ENCODE measurements at places on chromosomes 7 and 10.

- DNase-seq: no peak
Observed at GRCh38 chr10:3848775-3849635, 64.0 kb upstream of the KLF6 start.

DNA sequence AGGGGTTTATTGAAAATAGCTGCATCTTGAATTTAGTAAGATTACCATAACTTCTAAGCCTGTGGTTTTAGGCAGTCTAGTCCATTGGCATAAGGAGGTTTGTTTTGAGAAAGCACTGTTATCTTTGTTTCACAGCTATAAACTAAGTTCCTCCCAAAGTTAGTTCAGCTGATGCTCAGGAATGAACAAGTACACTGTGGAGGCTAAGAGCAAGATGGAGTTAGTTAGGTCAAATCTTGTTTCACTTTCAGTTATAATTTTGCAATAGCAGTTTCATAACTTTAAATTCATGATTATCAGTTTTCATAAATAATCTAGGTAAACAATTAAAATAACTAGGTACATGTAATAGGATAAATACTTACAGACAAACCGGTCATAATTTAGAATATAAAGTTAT, 15.4 kb downstream of the SEC61G start:
- no peak for DNase-seq

GRCh38 chr7:15236952-15237351, 324.9 kb downstream of the AGMO start:
- no peak for DNase-seq

GRCh38 chr7:4765776-4766490, 9.5 kb upstream of the AP5Z1 start:
- no peak for DNase-seq

DNA sequence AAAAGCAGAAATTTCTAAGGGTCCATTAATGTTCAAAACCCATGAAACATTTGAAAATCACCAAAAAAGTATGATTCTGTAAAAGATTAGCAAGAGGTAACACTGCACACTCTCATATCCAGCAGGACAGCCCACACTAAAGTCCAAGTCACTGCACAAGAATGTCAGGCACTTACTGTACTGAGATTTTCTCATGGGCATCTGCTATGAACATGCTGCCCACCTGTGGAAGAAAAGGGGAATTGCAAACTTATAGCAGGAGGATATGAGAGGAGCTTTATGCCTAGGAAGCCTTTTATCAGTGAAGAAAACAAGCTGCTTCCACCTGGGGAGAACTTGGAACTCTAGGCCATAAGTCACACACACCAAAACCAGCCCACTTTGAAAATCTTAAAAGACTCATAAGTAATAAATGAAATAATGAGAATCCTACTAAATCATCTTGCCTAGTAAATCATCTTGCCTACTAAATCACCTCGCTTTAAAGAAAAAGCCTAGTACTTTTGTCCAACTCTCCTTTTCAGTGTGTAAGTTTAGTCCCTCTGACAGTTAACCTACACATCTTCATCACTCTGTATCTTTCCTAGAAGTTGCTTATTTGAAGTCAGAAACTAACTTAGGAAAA, 46.1 kb downstream of the ARMH3 start:
- DNase-seq: no peak

GRCh38 chr10:34213193-34213804, 601.8 kb downstream of the PARD3 start:
- DNase-seq: no peak

- DNase-seq: no peak
Observed at GRCh38 chr7:38281266-38281665, 7.8 kb upstream of the TARP start.

DNA sequence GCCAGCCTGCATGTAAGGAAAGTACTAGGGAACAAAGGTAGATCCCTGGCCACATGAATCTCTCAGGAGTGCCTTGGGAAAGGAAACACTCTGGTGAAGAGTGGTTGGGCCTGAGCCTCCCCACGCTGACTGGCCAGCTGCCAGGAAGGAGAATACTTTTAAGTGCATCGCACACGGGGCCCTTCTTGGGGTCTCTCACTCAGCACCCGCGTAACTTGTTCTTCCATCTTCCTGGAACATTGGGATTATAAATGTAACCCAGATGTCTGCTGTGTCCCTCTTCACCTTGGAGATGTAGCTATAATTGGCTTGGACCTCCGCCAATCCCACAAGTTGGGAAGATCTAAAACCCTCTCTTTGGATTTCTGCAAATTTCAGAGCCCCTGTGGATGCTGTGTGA, 4.4 kb upstream of the GLI3 start:
- DNase-seq: no peak

- no peak for DNase-seq
Observed at GRCh38 chr7:106997487-106998271, 46.8 kb upstream of the PRKAR2B start.

GRCh38 chr7:149254181-149254858, 7.7 kb upstream of the ZNF783 start:
- no peak for DNase-seq

DNA sequence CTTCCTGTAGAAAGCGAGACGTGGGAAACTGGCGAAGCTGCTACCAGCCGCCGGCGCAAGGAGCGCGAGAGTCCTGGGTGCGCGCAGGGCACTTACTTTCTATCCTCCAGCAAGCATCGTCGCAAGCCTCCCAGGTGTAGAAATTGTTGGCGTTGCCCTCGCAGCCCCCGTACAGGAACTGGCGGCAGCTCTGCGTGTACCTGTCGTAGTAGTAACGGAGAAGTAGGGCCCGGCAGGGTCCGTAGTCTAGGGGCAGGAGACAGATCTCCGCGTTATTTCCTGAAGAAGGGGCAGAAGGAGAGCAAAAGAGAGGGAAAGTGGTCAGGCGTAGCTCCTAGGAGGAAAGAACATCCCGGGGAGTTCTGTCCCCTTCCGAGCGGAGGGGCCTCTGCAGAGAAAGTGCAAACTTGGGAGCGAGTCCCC, 501 bp downstream of the TFPI2 start:
- DNase-seq: peak; percentile 64

- DNase-seq: no peak
Observed at GRCh38 chr7:13953368-13953767, 36.1 kb downstream of the ETV1 start.

DNA sequence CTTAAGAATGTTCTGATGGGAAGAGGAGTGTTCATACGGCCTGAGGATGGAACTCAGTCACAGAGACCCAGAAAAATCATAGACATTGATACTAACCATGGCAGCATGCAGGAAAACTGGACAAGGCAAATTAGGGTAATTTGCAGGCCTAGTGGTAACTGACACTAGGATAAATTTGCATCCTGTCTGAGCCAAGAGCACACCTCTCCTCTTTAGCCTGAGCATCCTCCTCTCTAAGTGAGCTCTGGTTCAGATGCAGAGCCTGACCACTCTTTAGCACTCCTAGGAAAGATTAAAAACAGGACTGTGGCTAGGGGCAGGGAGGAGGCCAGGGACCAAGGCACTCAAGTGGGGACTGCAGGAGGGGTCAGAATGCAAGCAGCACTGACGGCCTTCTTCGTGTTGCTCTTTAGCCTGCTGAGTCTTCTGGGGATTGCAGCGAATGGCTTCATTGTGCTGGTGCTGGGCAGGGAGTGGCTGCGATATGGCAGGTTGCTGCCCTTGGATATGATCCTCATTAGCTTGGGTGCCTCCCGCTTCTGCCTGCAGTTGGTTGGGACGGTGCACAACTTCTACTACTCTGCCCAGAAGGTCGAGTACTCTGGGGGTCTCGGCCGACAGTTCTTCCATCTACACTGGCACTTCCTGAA, at the start of gene TAS2R41:
TSS of gene TAS2R41 (plus strand) at position 373 of the 650 bp plus-strand sequence. CDS start at position 373, 0 bp downstream.
- DNase-seq: no peak

GRCh38 chr10:120011359-120012130, 119.0 kb downstream of the SEC23IP start:
- DNase-seq: no peak

GRCh38 chr10:123274306-123275135, 120.3 kb downstream of the BUB3 start:
- no peak for DNase-seq

DNA sequence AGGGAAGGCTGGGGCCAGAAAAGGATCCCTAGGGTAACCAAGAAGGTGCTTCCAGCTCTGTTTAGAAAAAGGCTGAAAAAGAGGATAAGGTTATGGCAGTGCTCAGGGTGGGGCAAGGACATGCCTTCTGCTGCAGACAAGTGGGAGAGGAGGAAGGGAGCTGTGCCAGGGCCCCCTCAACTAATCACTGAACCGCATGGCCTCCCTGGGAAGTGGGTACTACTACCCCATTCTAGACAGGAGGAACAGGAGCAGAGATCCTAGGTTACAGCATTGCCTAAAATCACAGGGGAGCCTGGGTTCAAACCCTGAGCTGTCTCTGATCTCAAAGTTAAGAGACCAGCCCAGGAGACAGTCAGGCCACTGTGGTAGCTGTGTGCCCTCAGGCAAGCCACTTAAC, 149.7 kb downstream of the GRID1 start:
- DNase-seq: peak; percentile 7

DNA sequence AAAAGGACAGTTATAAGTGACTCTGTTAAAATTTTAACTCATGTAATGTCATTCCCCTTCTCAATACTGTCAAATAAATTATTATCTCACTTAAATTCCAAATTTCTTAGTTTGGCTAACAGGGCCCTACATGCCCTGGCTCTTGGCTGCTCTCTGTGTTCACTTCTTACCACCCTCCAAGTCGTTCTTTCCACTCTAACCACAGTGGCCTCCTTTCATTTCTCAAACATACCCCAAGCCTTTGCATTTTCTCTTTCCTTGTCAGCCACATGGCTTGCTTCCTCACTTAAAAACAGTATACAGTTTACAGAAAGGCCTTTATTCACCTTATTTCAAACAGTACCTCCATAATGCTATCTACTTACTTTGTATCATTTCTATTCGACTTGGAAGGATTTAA, 737.1 kb upstream of the ZWINT start:
- DNase-seq: no peak

DNA sequence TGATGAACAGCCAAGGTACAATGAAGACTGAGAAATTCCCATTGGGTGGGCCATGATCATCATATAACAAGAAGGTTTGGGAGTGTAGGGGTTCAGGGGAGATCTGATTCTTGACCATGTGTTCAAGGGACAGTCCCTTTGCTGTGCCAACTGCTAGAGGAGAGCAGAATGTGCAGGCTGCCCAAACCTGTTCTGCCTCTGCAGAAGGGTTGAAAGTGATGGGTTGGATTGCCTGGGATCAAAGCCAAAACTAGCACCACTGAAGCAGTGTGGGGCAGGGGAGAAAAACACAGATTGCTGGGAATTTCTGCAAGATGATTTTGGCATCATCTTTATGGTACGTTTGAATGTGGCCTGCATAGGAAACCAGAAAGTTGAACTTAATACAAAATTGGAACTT, 303.9 kb downstream of the OTUD1 start:
- DNase-seq: no peak

DNA sequence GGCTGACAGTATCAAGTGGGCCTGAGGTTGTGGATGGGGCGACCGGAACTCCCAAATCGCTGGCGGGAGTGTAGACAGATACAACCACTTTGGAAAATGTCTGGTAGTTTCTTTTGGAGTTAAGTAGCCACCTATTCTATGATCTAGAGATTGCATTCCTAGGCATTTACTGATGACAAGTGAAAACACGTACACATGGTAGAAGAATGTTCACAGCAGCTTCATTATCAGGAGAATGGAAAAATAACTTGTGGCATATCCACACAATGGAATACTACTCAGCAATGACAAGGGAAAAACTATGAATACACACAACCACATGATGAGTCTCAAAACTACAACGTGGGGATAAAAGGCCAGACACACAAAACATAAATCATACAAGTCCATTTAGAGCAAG, 146.0 kb downstream of the MYOF start:
- no peak for DNase-seq

- DNase-seq: no peak
Observed at GRCh38 chr10:118106426-118106825, 59.7 kb upstream of the RAB11FIP2 start.

DNA sequence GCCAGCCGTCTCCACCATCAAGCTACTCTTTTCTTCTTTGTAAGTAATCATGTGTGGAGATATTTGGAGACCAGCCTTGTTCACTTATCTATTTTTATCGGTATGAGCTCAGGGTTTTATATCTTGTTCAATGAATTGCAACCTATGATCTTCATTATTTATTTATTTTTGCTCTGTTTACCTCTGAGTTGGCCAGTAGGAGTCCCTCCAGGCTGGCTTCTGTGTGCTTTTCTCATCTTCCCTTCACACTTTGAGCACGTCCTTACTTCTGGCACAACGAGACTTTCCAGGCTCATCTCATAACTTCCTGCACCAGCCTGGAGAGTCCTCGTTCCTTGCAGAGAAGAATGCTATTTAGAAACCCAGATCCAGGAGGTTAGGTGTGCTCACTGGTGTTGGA, 375.8 kb upstream of the PODXL start:
- no peak for DNase-seq

- no peak for DNase-seq
Observed at GRCh38 chr10:6082496-6083395, 6.1 kb upstream of the RBM17 start.

GRCh38 chr10:45466784-45467183, 92.8 kb downstream of the ALOX5 start:
- no peak for DNase-seq

DNA sequence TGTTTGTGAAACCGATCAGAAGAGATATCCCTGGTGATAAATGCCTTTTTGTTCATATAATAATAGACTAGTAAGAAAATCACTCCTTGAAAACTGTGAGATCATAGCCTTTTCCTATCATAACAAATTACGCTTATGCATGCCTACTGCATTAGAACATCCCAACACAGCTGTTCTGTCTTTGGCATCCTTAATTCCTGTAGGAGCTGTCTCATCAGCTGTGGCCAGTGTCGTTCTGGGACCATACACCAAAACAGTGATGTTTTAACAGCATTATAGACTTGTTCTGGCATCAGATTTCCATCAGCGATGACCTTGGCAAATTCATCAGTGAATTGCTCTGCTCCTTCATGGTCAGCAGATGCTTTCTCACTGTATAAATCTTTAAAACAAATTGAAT, 423.6 kb upstream of the LRGUK start:
- DNase-seq: no peak

- no peak for DNase-seq
Observed at GRCh38 chr7:94630855-94631254, 25.1 kb downstream of the SGCE start.

GRCh38 chr7:130372402-130373165, 7.7 kb upstream of the CPA1 start:
- no peak for DNase-seq

DNA sequence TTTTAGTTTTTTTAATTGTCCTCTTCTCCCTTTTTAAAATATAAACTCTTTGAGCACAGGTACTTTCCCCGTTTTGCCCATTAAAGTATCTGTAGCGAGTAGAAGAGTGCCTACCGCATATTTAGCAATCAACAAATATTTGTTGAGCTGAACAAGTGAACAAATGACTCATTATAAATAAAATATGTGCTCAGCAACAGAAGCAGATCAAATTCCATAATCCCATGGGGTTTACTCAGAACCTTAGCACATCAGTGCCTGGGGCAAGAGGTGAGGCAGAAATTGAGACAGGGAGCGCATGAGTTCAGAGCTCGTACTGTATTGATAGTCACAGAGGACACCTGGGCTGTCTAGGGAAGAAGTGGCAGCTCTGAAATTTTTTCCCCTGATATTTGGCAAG, 161.0 kb downstream of the SEM1 start:
- DNase-seq: no peak

GRCh38 chr10:90913774-90914420, 7.0 kb downstream of the ANKRD1 start:
- no peak for DNase-seq

- DNase-seq: no peak
Observed at GRCh38 chr10:114665406-114665805, 7.3 kb upstream of the ABLIM1 start.

- no peak for DNase-seq
Observed at GRCh38 chr7:129898502-129899160, 54.1 kb downstream of the UBE2H start.
